ENCODE measurements at places on chromosomes 6 and 20. TPM values are rescaled to one million over a fixed set of nuclear protein-coding genes. Genes with fewer than 3 reads are reported as not detected.

DNA sequence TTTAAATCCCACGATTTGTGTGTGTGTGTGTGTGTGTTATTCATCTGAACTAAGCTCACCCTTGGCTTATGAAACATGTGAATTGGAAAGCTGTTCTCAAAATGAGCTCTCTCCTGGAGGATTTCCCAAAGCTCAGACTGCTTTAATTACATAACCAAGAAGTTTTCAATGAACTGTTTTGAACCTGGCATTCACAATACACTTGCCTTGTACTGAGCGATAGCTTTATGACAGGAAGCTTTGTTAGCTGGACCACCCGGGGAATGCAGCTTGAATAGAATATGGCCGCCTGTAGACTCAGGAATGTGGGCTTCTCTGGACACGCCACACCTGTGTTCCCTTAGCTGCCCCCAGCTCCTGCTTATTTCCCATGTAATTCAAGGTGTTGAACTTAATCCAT, 71.4 kb upstream of the PREP start:
- no peaks in the 10 kb centered on the region for H3K27me3 ChIP-seq
- no peak for DNase-seq
- no peaks in the 10 kb centered on the region for H3K4me1 ChIP-seq

Gene TAF11
- total RNA-seq = 37.1 TPM

GRCh38 chr20:53838311-53838868, 232.0 kb downstream of the BCAS1 start:
- H3K4me3 ChIP-seq = no peak overlapping the region
- H3K36me3 ChIP-seq = no peaks in the 10 kb centered on the region
- no peak overlapping the region for H3K27ac ChIP-seq
- DNase-seq = no peak
- no peaks in the 10 kb centered on the region for H3K4me1 ChIP-seq
- H3K27me3 ChIP-seq = no peaks in the 10 kb centered on the region

- H3K4me3 ChIP-seq = no peak overlapping the region
- H3K4me1 ChIP-seq = peaks cover 9% of the 10 kb centered on the region
- H3K27me3 ChIP-seq = no peaks in the 10 kb centered on the region
- no peak overlapping the region for H3K27ac ChIP-seq
- peak; percentile 54 for DNase-seq
These were observed 29.2 kb upstream of the DST start for GRCh38 chr6:56671651-56672461.

Gene HLA-DPB1
- total RNA-seq = 2.3 TPM

DNA sequence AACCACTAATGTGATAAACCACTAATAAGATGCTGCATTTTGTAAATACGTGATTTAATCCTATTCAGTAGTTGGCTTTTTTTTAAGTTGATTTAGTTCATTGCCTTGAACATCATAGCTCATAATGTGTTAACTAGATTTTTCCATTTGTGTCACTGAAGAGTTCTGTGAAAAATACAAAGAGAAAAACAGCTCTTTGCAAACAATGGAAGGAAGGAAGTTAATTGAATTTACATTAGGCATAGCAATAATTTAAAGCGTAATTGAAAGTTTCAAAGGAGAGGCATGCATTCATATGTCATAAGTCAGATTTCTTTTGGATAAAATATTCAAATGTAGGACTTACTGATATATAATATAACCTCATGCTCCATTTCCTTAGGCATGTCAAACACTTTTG, 102.3 kb downstream of the TBC1D7 start:
- no peaks in the 10 kb centered on the region for H3K36me3 ChIP-seq
- no peak overlapping the region for H3K4me3 ChIP-seq
- H3K27me3 ChIP-seq = no peaks in the 10 kb centered on the region
- H3K27ac ChIP-seq = peak overlapping the region; percentile 36

DNA sequence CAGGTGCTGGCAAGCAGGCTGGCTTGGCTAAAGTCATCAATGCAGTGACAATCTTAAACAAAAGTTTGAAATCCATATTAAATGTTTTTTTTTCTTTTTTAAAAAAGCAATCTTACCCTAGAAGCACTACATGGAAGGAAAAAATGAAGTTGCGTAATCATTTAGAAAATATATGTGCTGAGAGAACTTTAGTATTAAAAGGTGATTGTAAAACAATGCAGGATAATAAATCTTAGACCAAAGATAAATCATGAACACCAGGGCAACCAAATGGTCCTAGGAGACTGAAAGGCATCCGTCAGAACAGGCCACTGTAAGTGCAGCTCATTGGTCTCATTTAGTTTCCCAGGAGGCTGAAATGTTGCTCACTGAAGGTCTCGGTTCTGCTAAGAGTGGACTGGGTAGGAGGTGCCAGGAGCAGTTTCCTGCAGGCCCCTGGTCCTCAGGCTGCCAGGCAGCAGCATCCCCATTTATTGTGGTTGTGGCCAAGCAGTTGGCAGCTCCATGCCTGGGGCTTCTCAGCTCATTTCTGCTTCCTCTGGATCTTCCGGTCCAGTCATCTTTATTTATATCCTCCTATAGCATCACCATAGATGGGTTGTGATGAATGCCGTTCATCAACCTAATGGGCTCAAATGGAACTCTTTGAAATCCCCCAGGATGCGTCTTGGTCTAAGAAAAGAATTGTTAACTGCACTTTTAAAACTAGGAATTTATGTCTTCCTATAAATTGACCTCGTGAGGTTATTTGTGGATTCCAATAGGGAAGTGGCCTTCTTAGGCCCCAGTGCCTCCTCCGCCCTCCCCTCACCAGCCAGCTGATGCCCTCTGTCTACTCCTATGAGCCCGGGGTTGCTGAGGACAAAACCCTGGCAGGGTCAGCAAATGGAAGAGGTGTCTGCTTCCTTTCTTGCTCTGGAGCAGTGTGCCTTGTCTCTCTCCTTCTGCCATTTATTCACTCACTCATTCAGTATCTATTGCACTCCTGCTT, 269.0 kb downstream of the UST start:
- no peak for DNase-seq
- H3K27me3 ChIP-seq = peaks cover 1% of the 10 kb centered on the region
- H3K4me3 ChIP-seq = no peak overlapping the region
- H3K4me1 ChIP-seq = no peaks in the 10 kb centered on the region
- H3K36me3 ChIP-seq = no peaks in the 10 kb centered on the region

Gene KHDC3L
- total RNA-seq = not detected

DNA sequence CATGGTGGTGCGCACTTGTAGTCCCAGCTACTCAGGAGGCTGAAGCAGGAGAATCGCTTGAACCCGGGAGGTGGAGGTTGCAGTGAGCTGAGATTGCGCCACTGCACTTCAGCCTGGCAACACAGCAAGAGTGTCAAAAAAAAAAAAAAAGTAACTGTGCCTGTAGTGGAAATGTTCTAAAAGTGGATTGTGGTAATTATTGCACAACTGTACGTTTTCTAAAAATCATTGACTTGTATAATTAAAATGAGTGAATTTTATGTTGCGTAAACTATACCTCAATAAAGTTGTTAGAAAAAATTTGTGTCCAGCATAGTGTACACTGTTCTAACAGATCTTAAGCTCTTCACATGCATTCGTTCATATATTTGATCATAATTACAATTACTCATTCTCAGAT, 5.5 kb downstream of the SEC23B start:
- DNase-seq = no peak
- H3K27ac ChIP-seq = no peak overlapping the region
- H3K36me3 ChIP-seq = peaks cover 13% of the 10 kb centered on the region
- H3K4me3 ChIP-seq = no peak overlapping the region
- peaks cover 4% of the 10 kb centered on the region for H3K4me1 ChIP-seq

- peaks cover 70% of the 10 kb centered on the region for H3K4me1 ChIP-seq
- H3K36me3 ChIP-seq = no peaks in the 10 kb centered on the region
- DNase-seq = no peak
- H3K4me3 ChIP-seq = no peak overlapping the region
These were observed 12.1 kb upstream of the EXOC2 start for GRCh38 chr6:705047-705446.

DNA sequence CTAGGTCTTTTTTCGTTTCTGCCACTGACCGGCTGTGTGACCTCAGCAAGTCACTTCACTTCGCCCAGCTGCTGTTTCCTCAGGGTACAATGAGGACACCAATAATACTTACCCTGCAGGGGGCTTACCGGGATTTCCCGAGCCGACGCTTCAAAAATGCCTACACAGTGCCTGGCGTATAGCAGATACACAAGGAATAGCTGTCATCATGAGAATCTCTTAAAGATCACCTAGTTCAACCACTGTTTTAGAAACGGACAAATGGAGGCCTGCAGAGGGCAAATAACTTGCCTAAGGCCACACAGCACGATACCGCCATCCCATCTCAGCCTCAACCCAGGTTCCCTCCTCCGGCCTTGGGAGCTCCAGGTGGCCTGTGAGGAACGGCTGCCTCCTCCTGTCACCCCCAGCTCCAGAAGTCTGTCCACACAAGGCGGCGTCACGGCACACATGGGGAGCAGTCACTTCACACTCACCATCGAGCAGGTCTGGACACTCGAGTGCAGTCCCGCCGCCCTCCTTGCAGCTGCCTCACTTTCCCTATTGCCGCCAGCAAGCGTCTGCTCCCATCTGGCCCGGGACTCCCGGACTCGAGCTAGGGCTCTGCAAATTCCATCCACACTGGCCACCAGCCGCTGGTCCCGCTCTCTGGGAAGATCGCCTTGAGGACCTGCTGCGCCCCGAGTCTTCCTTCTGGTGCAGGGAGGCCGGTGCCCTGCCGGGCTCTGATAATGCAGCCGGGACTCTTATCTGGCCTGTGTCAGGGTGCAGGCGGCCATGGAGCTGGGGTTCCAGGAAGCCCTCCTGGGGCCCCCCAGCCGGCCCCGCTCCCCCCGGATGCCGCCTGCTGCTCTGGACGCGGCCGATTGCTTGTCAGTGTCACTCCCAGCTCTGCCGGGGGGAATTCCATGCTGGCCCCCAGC, at the start of gene RIPOR3:
Gene RIPOR3 (minus strand): TSS at position 893 of the 923 bp plus-strand sequence. CDS start 414 bp downstream, at position 479.
- H3K4me1 ChIP-seq = no peaks in the 10 kb centered on the region
- no peak within 1 kb of the TSS for H3K4me3 ChIP-seq
- H3K27ac ChIP-seq = no peak within 1 kb of the TSS
- no peak for DNase-seq

DNA sequence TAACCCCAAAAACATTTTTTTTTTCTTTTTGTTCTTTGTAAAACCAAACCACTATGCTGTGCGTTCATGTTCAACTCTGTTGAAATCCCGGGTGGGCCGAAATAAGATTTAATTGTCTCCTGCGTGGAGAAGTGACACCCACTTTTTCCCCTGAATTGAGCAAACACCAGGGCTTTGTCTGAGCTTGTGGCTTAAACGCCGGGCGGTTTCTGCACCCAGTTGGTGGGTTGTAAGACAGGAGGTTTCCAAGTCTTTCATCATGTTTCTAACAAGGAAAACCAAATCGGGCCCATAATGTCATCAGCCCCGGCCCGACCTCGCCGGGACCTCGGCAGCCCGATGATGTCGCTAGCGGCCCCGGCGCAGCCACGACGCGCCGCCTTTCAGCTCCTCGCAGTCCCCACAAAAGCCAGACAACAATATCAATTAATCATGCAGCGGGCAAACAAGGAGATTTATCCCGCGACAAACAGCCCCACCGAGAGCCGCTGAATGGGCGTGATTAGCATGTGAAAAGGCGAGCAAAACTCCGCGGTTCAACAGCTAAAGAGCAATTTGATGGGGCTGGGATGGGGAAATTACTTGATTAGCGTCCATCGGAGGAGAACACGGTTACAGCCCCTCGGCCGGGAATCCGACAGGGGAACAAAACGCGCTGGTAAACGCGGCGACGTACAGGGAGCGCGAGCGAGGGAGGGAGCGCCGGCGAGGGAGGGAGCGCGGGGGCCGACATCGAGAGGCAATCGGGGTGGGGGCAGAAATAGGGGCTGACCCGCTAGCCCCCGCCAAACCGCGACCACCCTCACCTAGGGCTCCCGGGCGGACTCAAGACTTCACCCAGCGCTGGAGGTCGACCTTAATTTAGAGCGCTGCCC, 5.3 kb downstream of the LINC00237 start:
- H3K27me3 ChIP-seq = peaks cover 93% of the 10 kb centered on the region
- peaks cover 13% of the 10 kb centered on the region for H3K4me1 ChIP-seq
- H3K36me3 ChIP-seq = no peaks in the 10 kb centered on the region
- H3K27ac ChIP-seq = no peak overlapping the region
- DNase-seq = peak; percentile 10

Gene WTAP
- total RNA-seq = 75.6 TPM

Gene TMEM151B
- total RNA-seq = 0.07 TPM

Gene MATN4
- total RNA-seq = not detected

DNA sequence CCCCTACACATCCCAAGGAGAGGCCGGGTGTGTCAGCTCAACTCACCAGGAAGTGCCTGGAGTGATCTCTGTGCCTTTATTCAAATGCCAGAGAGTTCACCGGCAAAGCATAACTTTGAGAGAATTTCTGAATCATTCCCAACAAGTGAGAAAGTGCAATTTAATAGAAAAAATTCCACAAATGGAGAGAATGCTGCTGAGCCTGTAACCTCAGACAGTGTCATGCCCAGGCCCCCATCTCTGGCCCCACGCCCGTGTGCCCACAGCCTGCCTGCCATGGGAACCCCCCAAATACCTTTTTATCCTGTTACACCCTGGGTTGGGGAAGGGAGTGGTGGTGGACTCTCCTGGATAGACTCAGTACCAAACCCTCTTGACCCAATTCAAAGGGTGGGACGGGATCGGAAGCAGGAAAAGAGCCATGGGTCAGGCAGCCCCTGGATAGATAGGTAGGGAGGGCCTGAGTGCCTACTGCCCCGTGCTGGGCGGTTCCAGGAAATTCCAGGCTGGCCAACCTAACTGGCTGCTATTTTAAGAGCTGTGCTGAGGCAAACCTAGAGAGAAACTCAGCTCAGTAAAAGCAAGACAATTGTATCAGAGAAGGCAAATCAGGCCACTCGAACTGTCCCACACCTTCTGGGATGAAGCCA, 179.0 kb upstream of the FOXA2 start:
- H3K27ac ChIP-seq = peak overlapping the region; percentile 34
- peaks cover 11% of the 10 kb centered on the region for H3K4me1 ChIP-seq
- H3K36me3 ChIP-seq = no peaks in the 10 kb centered on the region
- no peak overlapping the region for H3K4me3 ChIP-seq
- H3K27me3 ChIP-seq = no peaks in the 10 kb centered on the region
- peak; percentile 51 for DNase-seq

GRCh38 chr20:25053255-25054031, 4.5 kb downstream of the ACSS1 start:
- peaks cover 7% of the 10 kb centered on the region for H3K4me1 ChIP-seq
- DNase-seq = peak; percentile 27
- H3K27ac ChIP-seq = no peak overlapping the region
- H3K36me3 ChIP-seq = no peaks in the 10 kb centered on the region

Gene FAM217B
- 9.9 TPM for total RNA-seq

Gene SCGN
- not detected for total RNA-seq

GRCh38 chr6:11188161-11188915, 44.1 kb downstream of the NEDD9 start:
- peak overlapping the region; percentile 34 for H3K27ac ChIP-seq
- H3K4me1 ChIP-seq = no peaks in the 10 kb centered on the region
- H3K36me3 ChIP-seq = peaks cover 49% of the 10 kb centered on the region
- no peaks in the 10 kb centered on the region for H3K27me3 ChIP-seq

DNA sequence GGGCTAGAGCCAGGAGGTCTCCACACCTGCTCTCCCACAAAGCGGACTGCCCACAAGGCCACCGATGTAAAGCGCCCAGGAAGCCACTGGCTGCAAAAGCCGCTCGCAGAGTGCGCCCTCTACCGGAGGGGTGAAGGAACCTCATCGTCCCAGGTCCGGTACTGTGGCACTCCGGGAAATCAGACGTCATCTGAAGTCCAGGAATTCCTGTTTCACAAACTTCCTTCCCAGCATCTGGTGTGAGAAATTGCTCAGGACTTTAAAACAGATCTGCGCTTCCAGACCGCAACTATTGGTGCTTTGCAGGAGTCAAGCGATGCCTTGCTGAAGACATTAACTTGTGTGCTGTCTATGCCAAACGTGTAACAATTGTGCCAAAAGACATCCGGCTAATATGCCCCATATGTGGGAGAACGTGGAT, 115.1 kb upstream of the ARID1B start:
- H3K4me3 ChIP-seq = no peak overlapping the region
- H3K4me1 ChIP-seq = no peaks in the 10 kb centered on the region
- peaks cover 10% of the 10 kb centered on the region for H3K27me3 ChIP-seq
- H3K36me3 ChIP-seq = no peaks in the 10 kb centered on the region

All from endothelial cell of umbilical vein (primary cell).